Activated naive CD8-positive, alpha-beta T cell treated with anti-CD3 and anti-CD28 coated beads, Interleukin-2, amount 50 U/mL, for 24 hours (primary cell): ENCODE measurements at places on chromosomes 2 and 18.

DNA sequence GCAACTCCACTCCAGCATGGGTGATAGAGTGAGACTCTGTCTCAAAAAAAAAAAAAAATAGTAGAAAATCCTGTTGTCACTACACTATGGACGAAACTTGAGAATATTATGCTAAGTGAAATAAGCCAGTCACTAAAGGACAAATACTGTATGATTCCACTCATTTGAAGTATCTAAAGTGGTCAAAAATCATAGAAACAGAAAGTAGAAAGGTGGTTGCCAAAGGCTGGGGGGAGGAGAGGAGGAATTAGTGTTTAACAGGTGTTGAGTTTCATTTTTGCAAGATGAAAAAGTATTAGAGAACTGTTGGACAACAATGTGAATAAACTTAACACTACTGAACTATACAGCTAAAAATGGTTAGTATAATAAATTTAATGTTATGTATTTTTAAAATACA is 18.8 kb upstream of the RMP24 start:
- no peak for DNase-seq

DNA sequence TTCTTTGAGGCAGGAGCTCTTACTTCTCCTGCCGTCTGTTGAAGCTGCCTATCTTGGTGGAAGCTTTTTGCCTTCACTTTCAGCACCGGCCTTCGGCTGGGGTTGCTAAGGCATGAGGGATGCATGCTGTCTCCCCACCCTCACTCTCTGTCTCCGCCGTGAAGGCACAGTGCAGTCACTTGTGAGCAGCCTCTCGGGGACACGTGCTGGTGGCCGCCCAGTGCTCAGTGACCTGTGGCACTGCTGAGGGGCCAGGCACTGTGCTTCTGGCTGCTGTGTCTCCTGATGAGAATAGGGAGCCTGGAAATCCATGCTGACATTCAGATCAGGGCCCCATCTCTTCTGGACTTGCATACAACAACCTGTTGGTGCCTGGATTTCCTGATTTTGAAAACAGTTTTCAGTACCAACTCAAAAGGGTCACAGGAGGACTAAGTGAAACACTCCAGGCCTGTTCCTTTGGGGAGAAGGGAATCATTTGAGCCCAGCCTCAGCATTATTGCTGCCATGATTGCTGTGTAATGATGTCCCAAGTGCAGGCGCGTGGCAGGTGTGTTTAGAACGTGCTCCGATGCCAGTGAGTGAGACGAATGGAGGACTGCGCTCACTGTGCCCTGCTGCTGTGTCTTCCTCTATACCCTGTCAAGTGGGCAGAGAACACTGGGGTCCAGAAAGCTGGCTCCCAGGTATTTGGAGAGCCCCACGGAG is 218.1 kb downstream of the SEPTIN10 start:
- DNase-seq = no peak

- peak; percentile 49 for DNase-seq
Observed at GRCh38 chr2:32357318-32358110, 691 bp downstream of the BIRC6 start.

GRCh38 chr2:168652997-168653921 is 149.2 kb upstream of the NOSTRIN start:
- no peak for DNase-seq

- DNase-seq = no peak
Observed at GRCh38 chr2:189466656-189467055, 25.4 kb downstream of the WDR75 start.
